ENCODE measurements at places on chromosomes 1 and 21.

GRCh38 chr1:49526672-49527071 is 497.1 kb downstream of the AGBL4 start:
- no peak for DNase-seq

- no peak for DNase-seq
Observed at GRCh38 chr21:43919871-43920801, 55.1 kb downstream of the AGPAT3 start.

- no peak for DNase-seq
Observed at GRCh38 chr1:208207388-208208131, 36.6 kb downstream of the PLXNA2 start.

GRCh38 chr1:234875953-234876855 is 252.4 kb downstream of the TOMM20 start:
- no peak for DNase-seq

DNA sequence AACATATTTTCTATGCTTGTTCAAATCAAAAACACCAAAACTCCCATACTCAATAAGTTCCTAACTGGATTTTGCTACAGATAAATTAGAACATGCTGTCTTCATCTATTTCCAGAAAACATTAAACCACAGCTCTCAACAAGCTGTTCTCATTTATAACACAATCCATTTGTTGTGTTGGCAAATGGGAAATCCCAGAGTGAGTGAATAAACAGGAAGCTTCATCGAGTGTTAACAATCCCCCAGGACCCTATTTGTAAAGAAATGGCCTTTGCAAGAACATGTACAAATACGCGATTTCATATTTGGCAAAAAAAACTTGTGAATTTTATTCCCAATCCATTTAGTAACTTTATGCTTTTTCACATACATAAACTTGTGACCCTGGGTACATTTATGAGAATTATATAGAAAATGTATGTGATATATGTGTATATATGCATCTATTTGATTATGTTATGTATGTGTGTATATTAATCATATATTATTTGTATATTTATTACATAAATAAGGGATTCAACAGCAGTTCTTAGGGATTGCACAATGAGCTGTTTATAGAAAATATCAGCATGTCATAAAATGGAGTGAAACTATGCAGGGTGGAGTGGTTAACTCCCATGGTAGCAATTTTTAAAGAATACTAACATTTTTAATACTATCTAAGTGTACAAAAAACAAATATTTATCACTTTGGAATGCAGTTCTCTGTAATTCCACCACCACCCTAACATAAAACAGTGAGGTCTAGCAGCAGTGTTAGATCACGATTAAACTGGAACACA is 160.0 kb downstream of the NEGR1 start:
- DNase-seq, result no peak

GRCh38 chr1:108200687-108201051 is 526 bp upstream of the SLC25A24 start:
- peak; percentile 8 for DNase-seq

DNA sequence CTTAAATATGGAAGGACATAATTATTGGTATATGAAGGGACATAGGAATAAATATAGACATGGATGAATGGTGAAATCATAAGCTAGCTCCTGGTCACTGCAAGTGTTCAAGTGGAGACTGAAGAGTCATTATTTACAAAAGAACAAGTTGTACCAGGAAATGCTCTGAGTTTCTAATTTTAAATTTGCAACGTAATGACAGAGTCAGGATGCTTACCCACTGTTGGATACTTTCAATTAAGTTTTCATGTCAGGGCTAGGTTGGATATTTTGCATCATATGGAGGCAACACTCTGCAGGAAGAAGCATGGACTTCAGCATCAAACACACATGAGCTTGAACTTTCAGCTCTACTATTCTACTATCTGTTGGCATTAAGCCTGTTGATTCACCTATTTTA is 499.6 kb upstream of the C1orf87 start:
- no peak for DNase-seq

GRCh38 chr1:31734582-31735107 is 29.5 kb downstream of the ADGRB2 start:
- no peak for DNase-seq

GRCh38 chr1:61080413-61081143 is 1.8 kb upstream of the NFIA start:
- no peak for DNase-seq

GRCh38 chr1:37811027-37811655 is 3.1 kb upstream of the YRDC start:
- peak; percentile 29 for DNase-seq

DNA sequence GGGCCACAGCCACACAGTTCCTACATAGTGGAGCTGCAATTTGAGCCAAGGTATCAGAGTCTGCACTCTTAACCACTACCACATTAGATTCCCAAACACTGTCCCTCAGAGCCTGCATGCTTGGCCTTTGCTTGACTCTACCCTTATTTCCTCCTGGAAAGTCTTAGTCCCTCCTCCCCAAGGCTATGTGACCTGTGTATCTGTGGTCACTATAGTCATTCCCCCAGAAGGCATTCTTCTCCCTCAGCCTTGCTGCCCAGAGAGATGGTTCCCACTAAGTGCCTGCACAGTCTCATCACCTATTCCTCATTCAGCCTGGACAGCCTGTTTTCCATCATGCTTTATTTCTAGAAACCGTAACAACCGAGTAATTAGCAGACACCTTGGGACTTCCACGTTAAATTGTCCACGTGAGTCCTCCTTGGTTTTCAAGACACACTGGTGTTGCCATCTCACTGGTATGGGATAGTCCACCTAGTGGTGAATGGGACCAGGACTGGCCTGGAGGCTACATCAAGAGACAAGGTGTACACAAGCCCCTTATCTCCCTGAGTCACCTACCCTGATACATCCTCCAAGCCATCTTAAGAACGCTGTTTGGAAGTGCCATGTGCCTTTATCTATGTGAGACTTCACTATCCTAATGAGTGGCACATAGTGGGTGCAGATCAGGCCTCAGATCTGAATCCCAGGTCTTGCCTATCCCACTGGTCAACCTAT is 3.8 kb upstream of the ZNF648 start:
- no peak for DNase-seq

- no peak for DNase-seq
Observed at GRCh38 chr1:21189421-21189820, 12.7 kb upstream of the EIF4G3 start.

DNA sequence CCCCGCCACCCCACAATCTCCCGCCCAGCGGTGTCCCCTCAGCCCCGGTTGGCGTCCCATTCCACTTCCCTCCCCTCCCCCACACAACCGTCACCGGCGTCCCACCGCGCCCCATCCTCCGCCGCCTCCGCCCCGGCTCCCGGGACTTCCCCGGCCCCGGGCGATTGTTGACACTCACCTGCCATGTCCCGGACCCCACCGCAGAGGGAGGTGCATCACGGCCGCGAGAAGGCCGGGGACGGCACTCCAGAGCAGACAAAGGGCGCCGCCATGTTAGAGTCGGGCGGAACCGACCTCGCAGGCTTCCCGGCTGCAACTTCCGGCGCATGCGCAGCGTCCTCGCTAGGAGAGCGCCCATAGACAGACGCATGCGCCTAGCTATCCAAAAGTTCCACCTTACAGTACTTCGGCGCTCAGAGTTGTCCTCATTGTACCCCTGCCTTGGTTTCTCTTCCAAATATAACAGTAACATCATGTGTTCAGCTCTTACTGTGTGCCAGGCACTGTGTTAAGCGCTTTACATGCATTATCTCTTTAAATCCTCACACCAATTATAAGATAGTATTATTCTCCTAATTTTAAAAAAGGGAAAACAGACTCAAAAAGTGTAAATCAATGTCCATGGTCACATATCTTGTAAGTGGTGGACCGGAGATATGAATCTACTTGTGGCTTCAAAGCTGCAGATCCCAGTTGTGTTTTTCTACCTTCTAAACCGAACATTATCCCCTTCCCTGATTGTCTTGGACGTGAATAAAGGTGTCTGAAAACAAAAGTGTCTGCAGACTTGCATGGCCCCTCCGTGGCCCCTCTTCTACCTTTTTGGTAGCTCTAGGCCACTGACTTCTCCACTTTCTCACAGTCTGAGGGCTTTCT is at the start of gene ZBTB17:
ZBTB17 (minus strand) TSS at position 297 of the 876 bp plus-strand sequence. CDS start 27,606 bp downstream, outside the sequence.
- peak; percentile 90 for DNase-seq

GRCh38 chr1:115090186-115090490 is 835 bp upstream of the TSPAN2 start:
- DNase-seq, result no peak

- no peak for DNase-seq
Observed at GRCh38 chr21:15775981-15776380, 46.2 kb downstream of the USP25 start.

DNA sequence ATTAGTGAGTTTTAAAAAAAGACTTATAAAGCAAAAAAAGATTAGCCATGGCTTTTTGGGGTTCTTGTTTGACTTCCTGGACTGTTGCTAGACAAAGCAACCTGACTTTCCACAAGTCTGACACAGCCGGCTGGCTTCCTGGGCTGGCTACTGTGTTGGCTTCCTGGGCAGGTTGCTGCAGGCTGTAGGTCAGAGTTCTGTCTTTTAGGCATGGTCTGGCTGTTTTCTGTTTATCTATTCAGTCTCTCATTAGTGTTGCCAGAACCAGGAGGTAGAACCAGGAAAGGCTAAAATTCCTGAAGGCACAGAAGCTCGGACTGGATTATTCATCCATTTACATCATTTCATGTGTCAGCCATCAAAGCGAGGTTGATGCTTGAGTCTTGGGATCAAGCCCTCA is 88.6 kb upstream of the SLC35F3 start:
- no peak for DNase-seq

GRCh38 chr21:41234569-41234968 is 66.6 kb downstream of the BACE2 start:
- no peak for DNase-seq

DNA sequence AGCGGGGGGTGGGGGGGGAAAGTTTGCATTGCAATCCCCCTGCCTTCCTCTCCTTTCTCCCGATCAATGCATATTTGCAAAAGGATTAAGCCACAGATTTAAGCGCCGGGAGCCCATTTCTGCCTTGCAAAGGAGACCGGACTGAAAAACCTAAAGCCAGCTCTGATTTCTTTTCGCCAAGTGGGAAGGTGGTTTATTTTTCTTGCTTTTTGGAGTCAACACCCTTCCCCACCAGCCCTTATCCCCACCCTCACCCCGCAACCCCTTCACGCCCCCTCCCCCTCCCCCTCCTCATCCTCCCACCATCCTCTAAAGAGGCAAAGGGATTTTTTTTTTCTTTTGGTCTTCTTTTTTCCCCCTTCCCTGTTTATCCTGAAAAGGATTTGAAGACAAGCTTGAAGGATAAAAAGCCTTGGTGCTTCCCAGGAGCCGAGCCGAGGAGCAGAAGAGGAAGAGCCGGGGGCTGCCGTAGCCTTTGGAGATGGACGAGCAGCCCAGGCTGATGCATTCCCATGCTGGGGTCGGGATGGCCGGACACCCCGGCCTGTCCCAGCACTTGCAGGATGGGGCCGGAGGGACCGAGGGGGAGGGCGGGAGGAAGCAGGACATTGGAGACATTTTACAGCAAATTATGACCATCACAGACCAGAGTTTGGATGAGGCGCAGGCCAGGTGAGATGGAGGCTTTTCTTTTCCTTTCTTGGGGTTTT is 513 bp downstream of the PBX1 start:
- DNase-seq, result no peak

DNA sequence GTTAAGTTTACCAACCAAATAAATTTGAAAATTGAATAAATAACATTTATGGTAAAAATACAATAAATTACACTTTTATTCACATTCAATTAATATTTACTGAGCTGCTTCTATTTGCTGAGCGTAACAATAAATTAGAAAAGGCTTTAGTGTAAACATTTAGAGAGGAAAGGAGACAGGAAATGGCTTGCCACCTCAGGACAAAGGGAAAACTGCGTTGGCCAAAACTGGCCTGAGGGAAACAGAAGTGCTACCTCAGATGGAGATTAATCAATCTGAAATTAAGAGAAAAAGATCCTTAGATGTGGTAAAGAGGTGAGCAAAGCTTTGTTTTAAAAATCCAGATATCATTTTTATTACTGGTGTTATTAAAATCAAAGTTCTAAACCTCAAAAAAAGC is 128.0 kb downstream of the SLC44A5 start:
- DNase-seq, result no peak

DNA sequence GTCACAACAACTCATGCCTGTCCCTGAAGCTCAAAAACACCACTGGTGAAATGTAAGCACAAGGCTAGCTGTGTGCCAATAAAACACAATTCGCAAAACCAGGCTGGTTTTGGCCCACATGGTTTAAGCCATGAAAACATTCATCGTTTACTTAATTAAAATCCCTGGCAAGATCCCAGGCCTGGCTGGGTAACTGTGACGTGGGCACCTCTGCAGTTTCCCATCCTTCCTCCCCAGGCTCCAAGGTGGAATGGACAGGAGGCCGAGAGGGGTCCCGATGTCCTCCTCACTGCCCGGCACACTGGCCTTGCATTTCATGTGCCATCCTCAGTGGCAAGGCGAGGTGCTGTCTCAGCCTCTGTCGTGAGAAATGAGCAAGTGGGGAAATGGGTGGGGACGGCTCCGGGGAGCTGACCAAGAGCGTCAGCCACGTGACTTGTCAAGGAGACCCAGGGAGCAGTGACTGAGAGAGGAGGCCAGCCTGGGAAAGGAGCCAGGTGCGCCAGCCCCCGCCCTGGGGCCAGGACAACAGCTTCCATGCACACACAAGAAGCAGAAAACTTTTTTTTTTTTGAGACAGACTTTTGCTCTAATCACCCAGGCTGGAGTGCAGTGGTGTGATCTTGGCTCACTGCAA is 153.1 kb upstream of the RAB4A start:
- no peak for DNase-seq

DNA sequence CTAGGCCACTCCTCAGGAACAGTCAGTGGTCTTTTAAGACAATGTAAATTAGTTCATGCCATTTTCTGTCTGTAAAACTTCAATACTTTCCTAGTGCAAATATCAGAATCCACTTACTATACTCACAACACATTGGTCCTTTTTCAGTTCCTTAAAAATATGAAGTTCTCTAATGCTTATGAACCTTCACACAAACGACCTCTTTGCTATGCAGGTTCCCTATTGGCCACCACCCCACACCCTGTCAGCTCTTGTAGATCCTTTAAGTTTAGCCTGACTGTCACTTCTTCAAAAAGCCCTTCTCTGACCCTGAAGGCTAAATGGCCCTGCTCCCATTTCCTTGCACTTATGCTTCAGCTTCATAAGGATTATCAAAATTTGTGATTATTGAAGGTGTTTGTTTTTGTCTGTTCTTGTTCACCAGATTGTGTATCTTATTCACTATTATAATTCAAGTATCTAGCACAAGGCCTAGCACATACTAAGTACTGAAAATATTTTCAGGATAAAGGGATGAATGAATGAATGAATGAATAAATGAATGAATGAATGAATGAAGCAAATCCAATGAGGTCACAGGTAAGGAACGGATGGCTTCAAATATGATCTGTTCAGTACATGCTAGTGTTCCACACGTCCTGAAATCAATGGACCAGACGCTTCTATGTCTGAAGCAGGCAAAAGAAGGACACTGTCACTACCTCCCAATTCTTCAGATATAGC is 373.9 kb downstream of the VAV3 start:
- no peak for DNase-seq

- DNase-seq, result no peak
Observed at GRCh38 chr1:150154143-150154542, 4.4 kb downstream of the PLEKHO1 start.
